ENCODE measurements at places on chromosomes 11 and 22.

DNA sequence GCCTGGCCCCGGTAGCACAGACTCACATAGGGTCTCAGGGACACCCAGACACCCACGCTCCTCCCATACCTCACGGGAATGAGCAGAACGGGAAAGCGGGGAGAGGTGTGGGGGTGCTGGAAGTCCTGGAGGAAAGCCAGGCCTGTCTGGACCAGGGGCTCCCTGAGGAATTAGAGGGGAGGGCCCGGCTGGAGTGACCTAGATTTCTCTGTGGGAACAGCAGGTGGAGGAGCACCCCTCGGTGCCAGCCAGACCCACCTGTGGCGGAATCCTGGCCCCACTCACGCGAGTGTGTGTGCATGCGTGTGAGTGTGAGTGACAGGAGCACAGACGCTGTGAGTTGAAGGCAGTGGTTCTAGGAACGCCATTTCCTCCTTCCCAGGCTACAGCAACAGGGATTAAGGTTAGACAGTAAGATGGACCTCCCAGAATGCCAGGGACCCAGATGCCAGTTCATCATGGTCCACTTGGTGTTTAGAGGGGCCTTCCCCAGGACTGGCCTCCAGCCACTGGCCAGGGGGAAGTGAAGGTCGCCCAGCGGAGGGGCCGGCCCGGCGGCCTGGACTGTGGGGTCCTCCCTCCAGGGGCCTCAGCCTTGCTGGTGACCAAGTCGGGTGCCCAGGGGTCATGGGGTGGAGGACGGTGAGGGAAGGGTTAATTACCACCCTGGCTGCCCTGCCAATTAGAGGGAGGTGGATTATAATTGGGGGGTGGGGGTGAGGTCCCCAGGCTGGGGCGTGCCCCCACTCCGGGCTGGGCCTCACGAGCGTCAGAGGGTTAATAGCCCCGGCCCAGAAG is 1.0 kb downstream of the PKP3 start:
- no peak for DNase-seq

DNA sequence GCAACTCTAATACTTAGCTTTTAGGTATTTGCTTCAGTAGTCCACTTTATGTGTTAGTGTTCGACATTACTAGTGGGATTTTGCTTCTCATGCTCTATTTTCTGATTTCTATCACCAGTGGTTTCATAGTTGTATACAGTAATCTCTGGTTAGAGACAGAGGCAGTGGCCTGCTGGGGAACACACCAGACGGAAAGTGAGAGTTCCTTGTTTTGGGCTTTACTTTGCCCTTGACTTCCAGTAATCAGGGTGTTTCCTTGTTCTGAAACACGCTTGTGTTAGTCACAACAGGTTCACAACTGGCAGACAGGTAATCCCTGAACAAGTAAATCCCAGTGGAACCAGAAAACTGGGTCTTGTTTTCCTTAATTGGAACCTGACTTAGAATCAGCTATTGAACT is 56.0 kb downstream of the PACS1 start:
- peak; percentile 48 for DNase-seq

DNA sequence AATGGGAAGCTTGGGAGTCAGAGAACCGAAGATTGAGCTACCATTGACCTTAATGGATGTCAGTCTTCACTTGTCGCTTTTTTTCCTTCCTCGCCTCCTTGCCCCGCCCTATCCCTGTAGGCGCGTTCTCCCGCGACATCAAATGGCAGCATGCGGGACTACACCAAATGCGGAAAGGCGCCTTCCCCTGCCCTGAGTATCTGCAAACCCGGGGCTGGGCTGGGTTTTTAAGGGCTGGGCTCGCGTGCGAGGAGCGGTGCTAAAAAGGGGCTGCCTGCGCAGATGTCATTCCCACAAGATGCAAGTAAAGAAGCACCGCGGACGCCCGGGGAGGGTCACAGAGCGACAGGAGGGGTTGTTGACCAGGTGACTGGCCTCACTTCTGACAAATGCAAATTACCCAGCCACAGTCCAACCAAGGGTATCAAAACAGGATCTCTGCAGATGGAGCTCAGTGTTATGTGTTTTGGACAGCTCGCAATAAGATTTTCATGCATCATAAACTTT is 4.7 kb upstream of the FAM111B start:
- peak; percentile 89 for DNase-seq

DNA sequence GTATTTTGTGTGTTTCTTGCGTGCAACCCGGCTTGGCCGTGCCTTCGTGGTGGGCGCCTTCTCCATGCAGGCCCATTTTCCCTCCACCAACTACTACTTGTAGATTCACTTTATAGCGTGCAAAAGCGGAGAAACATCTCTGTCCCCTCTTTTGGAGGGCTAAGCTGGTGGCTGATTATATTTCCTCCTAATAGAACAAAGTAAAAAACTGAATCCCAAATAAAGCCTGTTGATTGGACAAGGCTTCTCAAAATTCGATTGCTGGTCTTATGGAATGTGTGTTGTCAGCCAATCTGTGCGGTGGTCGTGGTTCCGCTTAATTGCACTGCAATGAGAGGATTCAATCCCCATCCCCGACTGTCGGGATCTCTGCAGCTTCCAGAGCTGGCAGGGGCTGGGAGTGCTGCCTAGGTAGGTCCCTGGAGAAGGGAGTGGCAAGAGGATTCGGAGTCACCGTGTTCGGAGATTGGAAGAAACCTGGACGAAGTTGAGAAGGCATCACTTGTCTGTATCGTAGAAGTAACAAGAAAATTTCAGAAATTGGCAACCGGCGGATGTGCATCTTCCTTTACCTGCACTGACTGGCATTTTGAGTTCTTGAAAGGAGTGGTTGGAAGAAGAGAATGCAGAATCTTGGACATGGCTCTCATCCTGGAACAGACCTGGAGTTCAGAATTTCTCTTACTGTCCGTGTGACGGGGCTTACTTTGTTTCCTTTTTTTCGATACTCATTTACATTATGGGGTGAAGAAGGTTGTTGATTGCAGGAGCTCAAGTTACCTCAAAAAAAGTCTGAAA is 1.1 kb downstream of the HMGXB4 start:
- DNase-seq, result peak; percentile 42

DNA sequence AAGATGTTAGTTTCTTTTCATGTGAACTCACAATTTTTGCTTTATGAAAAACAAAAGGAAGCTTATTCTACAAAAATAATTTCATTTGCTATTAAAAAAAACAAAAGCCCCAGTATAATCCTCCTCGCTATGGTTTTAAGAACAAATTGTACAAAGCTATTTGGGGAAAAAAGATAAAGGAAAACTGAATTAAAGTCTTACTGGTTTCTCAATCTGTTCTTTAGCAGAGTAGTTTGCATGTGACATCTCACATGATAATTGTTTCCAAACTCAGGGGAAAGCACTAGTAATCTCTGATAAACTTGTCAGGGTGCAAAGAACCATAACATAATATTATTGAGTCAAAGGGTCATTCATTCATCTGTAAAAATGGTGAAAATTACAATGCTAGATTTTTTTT is 2.9 kb upstream of the DDI1 start:
- no peak for DNase-seq

- DNase-seq, result no peak
These were observed 46.4 kb downstream of the ME3 start for GRCh38 chr11:86625981-86626380.

- no peak for DNase-seq
These were observed 30.9 kb upstream of the IGSF22 start for GRCh38 chr11:18756889-18757288.

DNA sequence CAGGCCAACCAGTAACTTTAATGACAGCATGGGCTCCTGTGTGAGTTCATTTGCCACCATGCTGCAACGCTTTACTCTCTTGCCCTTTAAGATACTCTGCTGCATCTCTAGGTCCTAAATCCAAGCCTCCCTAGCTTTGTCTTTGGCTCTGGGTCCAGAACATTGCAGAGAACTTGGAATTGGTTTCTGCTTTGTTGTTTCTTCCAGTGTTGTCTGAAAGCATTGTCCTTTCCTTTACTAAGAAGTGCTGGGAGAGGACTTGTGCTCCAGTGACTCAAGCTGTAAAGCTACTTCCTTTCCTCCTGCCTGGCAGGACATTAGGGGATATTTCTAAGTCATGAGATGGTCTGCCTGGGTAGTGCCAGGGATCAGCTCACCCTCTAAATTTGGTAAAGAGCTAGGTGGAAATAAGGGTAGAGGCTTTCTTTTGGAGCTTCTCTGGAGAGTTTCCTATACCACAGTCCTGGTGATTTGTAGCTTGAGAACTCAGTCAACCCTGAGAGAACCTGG is 202.5 kb upstream of the CADM1 start:
- no peak for DNase-seq

DNA sequence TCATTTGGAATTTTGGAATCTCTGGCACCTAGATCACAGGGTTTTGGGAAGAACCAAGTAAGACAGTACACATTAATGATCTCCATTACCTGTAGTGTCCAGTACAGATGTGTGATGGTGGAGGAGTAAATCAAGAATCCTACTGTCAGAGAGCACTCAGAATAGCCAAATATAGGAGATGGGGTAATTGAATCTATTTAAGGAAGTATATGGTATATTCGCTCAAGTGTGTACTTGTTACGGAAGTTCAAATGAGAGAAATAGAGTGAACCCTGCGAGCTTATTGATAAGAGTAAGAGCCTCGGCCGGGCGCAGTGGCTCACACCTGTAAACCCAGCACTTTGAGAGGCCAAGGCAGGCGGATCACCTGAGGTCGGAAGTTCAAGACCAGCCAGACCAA is 2.2 kb downstream of the SPCS2 start:
- no peak for DNase-seq

GRCh38 chr11:12950670-12951069 is 58.4 kb upstream of the RASSF10 start:
- no peak for DNase-seq

GRCh38 chr11:32259641-32260081 is 168.8 kb downstream of the RCN1 start:
- peak; percentile 34 for DNase-seq

- DNase-seq, result no peak
These were observed 80.1 kb downstream of the ADAMTS15 start for GRCh38 chr11:130528298-130529261.

GRCh38 chr11:35811783-35812182 is 132.1 kb upstream of the LDLRAD3 start:
- peak; percentile 76 for DNase-seq

GRCh38 chr22:28239941-28240340 is 320.9 kb upstream of the PITPNB start:
- DNase-seq, result no peak

GRCh38 chr22:47034905-47035419 is 272.5 kb downstream of the TBC1D22A start:
- no peak for DNase-seq

GRCh38 chr22:29710922-29711593 is 8.7 kb upstream of the CABP7 start:
- no peak for DNase-seq

DNA sequence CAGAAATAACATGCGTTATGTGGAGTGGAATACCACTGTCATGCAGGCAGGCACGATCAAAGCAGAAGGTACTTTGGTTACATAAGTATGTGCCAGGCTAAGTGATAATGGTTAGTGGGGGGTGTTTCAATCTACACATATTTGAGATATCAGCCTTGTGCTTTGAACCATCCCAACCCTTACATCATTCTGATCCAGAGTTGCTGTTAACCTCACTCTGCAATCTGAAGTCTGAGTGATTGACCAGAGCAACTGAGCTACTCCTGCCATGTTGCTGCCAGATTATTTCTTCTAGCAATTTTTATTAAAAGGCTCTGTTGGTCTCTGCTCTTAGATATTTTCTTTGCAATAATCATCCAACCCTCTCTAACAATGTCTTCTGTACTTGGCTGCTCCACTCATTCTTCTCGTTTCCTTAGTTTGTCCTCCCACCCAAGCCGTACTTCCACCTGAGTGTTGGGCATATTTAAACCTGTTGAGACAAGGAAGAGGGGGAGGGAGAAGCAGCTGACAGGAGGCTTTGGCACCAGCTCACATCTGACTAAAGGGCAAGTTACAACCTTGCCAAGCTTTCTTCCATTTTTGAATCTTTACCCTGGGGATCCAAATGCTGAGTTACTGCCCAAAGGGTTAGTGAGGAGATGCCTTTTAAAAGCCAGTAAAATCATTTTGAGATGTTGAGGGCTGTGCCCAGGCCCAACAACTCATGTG is 114.1 kb upstream of the SESN3 start:
- DNase-seq, result no peak

GRCh38 chr22:28769394-28770085 is 3.0 kb upstream of the CCDC117 start:
- no peak for DNase-seq

DNA sequence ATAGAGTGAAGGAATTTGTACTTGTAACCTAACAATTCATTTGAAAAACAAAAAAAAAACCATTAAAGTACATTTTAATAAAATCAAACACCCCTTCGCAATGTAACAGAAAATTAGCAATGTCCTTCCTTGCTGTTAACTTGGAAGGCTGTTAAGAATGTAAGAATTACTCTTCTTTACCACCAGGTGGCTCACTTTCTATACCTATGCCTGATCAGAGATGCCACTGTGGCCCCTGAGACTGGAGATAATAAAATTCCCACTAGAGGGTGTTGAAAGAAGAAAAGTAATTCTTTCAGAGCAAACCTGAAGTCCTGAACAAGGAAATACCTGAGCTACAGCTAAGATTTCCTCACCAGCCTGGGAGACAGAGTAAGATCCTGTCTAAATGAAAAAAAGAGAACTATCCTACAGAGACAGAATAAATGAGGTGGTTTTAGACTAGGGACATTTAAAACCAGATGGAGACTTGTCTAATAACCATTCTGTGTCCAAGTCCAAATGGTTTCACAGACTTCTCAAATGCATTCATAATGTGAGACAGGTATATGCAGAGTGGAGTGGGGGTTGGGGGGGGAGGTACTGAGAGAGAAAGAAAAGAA is 1089.3 kb downstream of the FAM181B start:
- peak; percentile 84 for DNase-seq

All from hematopoietic multipotent progenitor cell treated with erythropoietin and hydrocortisone succinate and interleukin-3 and kit ligand, for 6 days (in vitro differentiated cells).